Endothelial cell of umbilical vein (primary cell): ENCODE measurements at places on chromosomes 7 and 10. TPM values are rescaled to one million over a fixed set of nuclear protein-coding genes. Genes with fewer than 3 reads are reported as not detected.

ANKRD30A gene
- not detected in 2 replicates for polyA plus RNA-seq

DNA sequence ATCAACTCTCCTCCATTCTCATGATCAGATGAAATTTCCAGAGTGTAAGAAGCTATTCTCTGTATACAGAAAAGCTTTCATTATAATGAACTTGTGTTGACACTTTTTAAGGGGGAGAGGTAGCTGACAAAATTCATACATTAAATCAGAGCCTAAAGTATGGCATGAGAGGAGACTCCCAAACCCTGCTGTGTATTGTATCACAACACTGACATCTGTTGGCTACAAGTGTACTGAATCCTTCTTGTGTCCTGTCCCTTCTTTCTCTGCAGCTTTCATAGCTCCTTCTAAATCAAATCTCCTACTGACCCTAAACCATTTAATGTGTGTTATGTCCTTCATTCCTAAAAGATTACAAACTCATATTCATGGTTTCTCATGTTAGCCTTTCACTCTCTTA lies 70.9 kb downstream of the GCC1 start:
- DNase-seq, result peak; percentile 21

DNA sequence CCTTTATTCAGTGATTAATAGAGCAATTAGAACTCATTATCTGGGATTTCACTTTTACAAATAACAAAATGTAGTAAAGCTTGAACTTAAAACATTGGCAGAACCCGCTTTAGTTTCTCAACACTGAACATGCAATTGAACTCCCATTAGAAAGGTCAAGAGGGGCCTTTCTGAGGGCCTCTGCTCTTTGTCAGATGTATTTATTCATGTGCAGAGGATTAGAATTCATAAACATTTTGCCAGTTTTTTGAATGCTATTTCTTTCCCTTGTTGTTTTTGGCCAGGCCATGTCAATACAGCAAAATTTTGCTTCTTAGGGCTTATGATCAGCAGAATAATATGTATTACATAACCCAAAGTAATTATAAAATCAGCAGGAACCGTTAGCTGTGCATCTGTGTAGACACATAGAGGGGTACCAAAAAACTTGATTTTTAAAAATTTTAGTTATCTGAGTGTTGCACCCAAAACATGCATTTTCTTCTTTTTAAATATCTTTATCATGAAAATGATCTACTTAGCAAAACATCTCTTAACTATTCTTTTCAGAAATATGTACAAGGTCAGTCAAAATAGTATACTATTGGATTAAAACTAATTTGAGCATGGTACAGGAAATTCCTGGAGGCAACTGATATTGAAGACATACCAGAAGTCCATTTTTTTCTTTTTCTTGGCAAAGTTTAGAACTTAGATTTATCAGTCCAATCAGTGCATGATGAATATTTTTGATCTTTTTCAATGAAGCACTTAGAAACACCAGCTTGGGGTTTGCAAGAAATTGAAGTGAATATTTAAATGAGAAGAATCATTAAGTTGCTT lies 177.5 kb downstream of the TWIST1 start:
- peak; percentile 69 for DNase-seq

RBM33 gene
- polyA plus RNA-seq, result 16.2 and 18.1 TPM in 2 replicates

- DNase-seq, result no peak
Measured at GRCh38 chr10:44036425-44036824, 348.5 kb downstream of the CXCL12 start.

TFEC gene
- polyA plus RNA-seq, result 3.3 and 3.6 TPM in 2 replicates

GRCh38 chr10:133143546-133143945 lies 16.5 kb upstream of the KNDC1 start:
- DNase-seq, result no peak

DNA sequence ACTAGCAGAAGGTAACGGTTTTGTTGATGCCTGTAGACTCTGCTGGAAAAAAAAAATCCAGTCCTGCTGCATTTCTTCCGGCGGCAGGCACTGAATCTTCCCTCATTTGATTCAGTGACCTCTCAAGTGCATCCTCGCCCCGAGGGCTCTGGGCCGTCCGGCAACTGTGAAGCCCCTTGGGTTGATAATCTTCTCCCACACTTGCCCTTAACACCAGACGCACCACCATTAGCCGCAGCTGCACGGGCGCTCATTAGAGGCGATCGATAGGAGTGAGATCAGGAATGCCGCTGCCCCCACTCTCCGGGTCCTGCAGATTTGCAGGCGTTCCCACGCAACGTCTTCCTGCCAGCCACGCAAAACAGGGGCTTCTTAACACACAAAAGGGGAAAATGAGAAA lies 200.0 kb upstream of the MKI67 start:
- no peak for DNase-seq

DNA sequence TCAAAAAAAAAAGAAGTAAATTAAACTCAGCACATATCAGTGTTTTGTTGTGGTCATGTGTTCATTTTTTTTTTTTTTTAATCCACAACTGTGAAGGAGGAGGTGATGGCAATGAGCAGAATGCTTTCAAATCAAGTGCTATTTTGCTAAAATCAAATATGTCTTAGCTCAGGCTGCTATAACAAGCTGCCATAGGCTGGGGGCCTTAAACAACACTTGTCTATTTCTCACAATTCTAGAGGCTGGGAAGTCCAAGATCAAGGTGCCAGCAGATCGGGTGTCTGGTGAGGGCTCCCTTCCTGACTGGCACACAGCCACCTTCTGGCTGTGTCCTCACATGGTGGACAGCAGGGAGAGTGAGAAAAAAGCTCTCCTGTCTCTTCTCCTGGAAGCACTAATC lies 203.9 kb downstream of the FAM107B start:
- DNase-seq, result no peak

GRCh38 chr7:75663302-75663907 lies 75.3 kb downstream of the HIP1 start:
- no peak for DNase-seq

TDRD1 gene
- polyA plus RNA-seq, result not detected in 2 replicates

GRCh38 chr10:112140110-112140970 lies 43.2 kb downstream of the GPAM start:
- DNase-seq, result peak; percentile 67

FRAT1 gene
- polyA plus RNA-seq, result 2.2 and 2.4 TPM in 2 replicates

DNA sequence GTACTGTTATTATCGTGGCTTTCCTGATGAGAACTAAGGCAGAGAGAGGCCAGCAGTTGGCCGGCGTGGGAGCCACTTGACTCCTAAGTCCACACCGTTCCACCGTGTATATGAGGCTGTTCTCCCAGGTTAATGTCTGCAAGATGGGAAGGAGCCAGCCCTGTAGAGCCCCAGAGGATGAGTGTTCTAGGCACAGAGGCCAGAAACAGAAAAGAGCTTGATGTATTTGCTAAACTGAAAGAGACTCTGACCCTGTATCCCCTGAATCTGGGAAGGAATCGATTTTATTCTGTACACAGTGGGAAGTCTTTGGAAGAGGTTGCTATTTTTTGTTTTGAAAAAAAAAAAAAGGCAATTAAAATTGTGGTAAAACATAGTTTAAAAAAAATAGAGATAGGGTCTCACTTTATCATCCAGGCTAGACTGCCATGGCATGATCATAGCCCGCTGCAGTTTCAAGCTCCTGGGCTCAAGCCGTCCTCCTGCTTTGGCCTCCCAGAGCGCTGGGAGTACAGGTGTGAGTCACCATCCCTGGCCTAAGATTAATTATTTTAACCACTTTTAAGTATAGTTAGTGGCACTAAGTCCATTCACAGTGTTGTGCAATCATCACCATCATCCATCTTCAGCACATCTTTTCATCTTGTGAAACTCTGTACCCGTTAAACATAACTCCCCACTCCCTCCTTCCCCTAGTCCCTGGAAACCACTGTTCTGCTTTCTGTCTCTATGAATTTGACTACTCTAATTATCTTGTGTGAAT lies 348.8 kb downstream of the SDK1 start:
- no peak for DNase-seq

AGAP9 gene
- 9.6 and 9.9 TPM in 2 replicates for polyA plus RNA-seq

- DNase-seq, result no peak
Measured at GRCh38 chr7:57400531-57401155, 49.3 kb upstream of the ZNF716 start.

GRCh38 chr10:50431791-50432190 lies 180.5 kb upstream of the ASAH2 start:
- DNase-seq, result peak; percentile 69

GRCh38 chr7:156533420-156533819 lies 107.2 kb upstream of the RNF32 start:
- no peak for DNase-seq

DNA sequence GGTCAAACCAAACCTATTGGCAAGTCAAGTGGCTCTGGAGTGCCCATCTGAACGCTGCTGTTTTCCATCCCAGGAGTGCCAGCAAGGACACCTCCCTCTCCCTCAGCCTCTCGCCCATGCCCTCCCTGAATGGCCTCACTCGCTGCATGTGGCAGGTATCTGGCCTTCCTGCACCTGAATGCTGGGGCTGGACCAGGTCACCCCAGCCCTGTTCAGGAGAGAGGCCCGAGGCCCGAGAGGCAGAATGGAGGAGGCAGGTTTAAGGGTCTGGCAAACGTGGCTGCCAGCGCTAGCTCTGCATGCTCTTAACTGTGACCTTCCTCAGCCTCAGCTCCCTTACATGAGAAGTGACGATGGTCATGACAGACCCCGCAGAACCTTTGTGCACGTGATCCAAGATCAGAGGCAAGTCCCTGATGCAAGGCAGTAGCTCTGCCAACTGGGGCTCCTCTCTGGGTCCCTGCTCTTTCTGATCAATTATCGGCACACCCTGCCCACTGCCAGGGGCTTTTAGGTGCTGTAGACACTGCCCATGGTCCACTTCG lies 295.7 kb upstream of the ZMIZ1 start:
- DNase-seq, result no peak

- no peak for DNase-seq
Measured at GRCh38 chr10:110789604-110790433, 81.9 kb upstream of the PDCD4 start.

GRCh38 chr7:55343860-55344606 lies 21.1 kb upstream of the LANCL2 start:
- no peak for DNase-seq

DNA sequence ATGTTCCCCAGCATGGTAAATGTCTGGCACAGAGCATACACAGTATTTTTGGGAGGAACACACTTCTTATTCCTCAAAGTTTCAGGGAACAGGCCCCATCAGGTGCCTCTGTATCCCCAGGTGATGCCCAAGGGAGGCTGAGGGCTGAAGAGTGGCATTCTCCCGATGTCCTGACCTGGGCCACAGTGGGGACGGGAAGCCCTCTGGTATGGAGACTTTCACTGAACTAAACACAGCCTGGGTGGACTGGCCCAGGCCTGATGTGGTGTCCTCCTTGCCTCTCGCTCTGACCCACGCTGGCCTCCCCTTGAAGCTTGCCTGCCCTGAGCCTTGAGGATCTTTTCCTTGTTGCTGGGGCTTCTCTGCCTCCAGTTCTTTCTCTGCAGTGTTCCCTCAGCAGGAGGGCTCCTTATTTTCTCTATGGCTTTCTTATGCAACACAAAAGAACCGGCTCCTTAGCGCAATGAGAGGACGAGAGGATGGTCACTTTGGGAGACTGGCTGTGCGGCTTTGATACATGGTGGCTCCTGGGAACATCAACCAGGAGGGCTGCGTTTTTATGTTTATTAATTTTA lies 157.5 kb upstream of the TNS3 start:
- DNase-seq, result no peak

PPP1R3A gene
- not detected in 2 replicates for polyA plus RNA-seq

- no peak for DNase-seq
Measured at GRCh38 chr7:80182630-80183276, 48.1 kb downstream of the GNAI1 start.

- no peak for DNase-seq
Measured at GRCh38 chr10:3946234-3947229, 161.5 kb upstream of the KLF6 start.

C7orf57 gene
- not detected in 2 replicates for polyA plus RNA-seq
